ENCODE measurements at places on chromosomes 2 and 18.

DNA sequence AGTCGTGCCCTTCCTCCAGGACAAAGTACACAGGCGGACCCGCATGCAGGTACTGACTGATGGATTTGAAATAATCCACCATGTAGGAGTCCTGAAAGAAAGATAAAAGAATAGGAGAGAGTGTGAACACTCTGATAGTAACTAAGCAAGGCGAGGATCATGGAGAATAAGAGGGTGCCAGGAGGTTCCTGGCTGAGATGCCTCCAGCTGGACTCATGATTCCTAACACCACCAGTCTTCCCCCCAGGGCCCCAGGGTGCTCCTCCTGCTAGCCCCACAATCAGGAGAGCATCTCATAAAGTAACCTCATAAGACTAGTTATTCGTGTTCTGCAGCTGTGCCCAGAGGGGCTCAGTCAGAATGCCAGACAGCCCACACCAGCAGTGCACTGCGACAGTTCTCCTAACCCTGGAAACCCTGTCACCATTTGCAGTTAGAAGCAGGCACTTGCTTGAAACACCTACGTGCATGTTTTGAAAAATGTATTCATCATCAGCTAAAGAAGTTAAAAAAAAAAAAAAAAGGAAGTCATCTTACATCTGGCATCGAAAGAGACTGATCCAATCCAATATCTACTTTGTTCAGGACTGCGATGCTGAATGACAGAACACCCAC lies 36.7 kb downstream of the RMC1 start:
- no peak for DNase-seq

GRCh38 chr18:11868230-11868629 lies 17.0 kb downstream of the CHMP1B start:
- DNase-seq: peak; percentile 81

- DNase-seq: peak; percentile 69
Measured at GRCh38 chr18:9914584-9915290, 921 bp downstream of the VAPA start.

- no peak for DNase-seq
Measured at GRCh38 chr18:48800876-48801727, 149.7 kb downstream of the SMAD7 start.

- no peak for DNase-seq
Measured at GRCh38 chr2:111918383-111918806, 20.0 kb downstream of the MERTK start.

GRCh38 chr2:159712929-159713420 lies 669 bp downstream of the MARCHF7 start:
- DNase-seq: peak; percentile 61

DNA sequence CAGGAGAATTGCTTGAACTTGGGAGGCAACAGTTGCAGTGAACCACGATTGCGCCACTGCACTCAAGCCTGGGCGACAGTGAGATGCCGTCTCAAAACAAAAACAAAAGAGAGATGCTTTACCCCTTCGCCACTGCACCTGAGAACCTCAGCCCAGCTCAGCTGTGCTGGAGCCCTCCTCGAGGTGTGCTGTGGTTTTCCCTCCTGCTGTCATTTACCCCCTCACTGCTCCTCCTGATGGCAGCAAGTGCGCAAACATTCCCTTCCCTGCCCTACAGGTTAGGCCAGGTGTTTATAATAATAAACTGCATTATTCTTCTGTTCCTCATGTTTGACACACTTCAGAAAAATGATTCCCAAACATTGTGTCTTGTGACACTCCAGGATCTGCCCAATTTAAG lies 8.4 kb downstream of the FBXO36 start:
- no peak for DNase-seq

- no peak for DNase-seq
Measured at GRCh38 chr2:84815146-84815545, 65.7 kb downstream of the TRABD2A start.

DNA sequence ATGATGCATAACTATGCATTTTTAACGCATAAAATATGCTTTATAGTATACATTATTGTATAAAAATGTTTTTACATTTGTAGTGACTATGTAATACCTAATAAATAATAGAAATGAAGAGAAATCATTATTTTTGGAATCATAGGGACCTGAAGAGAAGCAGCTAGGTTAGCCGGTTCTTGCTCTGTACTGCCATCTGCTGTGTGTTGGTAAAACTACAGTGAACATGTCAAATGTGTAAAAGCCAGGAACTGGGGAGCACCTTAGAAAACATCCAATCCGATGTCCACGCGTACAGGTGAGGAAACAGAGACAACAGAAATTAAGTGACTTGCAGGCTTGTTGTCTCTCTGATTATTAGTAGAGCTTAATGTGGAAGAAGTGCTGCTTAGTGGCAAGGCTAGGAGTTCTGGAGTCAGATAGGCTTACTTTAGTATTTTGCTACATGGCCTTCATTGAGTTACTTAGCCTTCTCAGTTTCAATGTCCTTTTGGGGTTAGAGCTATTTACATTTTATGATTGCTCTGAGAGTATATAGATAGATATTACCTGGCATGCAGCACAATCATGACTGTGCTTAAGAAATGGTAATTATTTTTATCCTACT lies 386.5 kb downstream of the DLGAP1 start:
- peak; percentile 67 for DNase-seq

DNA sequence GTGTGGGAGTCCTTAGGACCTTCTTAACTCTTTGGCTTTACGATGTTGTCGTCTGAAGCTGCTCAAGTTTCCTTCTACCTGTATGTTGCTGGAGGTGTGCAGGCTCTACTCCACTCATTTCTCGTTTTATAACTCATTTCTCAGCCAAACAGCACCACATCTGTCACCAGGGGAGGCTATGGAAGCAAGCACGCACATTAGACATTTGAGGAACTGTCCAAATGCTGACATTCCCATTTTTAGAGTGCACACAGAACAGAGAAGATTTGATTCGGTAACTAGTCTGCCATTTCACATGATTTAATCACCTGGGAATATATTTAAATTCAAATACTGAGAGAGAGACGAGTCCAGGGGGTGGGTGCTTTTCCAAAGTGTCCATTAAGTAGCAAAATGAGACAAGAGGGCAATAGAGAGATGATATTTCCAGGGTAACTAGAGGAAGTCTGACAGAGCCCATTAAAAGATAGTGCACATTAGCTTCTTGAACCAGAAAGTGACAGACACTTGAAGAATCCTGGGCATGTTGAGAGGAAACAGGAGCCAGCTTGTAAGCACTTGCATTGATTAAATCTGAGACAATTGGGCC lies 793.3 kb downstream of the TDRD15 start:
- no peak for DNase-seq

DNA sequence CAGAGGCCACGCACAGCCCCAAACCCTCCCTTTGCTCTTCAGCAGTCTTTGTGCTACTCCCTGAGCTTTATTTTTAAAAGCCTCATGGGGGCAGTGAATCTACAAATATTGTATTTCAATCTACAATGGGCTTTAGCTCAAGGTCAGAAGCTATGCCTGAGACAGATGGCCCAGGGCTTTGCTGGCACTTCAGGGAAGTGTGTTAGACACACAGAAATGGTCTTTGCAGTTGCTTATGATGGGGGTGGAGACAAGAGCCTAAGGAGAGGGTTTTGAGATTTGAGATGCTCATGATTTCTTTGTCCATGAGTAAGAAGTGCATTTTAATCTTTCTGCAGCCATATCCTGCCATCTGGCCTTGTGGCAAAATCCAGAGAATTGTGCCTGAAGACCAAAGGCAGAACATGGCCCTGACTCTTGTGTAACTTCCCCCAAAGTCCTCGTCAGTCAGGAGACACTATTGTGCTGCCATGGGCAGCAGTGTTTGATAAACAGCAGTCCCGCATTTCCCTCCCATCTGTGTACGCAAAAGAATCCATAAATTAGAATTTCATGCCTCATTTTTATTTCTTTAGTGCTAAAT lies 92.6 kb downstream of the VAPA start:
- DNase-seq: peak; percentile 30

- DNase-seq: no peak
Measured at GRCh38 chr2:79620679-79621078, 107.8 kb downstream of the CTNNA2 start.

DNA sequence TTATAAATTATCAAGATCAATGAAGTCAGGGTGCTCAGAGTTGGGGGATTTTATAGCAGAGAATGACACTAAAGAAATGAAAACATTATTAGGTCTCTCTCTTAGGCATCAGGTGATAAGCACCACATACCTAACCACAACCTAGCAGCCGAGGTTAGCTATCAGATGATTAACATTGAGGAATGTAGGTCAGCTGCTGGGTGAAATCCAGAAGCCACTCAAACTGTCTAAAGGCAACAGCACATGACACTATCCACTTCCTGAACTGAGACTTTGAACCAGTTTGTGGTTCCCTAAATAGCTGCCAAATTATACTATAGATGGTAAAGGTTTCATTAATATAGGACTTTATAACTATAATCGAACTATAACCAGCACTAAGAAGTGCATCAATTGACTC lies 4.7 kb downstream of the EPG5 start:
- DNase-seq: no peak

DNA sequence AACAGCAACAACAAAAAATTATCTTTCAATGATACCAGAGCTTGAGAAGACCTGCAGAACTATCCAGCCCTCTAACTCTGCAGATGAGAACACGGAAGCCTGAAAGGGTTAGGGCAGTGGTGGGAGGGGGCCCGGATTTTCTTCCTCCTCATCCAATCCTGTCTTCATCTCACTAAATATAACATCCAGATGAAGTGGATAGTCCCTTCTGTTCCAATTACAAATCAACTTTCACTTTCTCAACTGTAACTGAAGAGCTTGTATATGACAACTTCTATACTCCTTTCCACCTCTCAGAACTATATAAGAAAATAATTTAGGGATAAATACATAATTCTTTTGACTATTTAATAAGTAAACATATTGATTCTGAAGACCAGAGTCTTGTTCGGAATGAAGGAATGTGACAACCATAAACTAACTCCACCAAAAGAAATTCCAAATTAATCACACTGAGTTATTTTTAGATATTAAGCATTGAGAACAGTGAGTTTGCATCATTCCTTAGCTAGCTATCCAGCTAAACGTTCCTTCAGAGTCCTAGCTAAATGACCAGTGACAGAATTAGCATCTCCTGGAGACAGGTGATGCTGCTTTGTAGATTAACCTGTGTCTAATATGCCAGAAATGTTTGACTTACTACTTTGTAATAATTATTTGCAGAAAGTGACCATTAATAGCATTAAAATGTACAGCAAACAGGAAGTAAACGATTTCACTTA lies 32.7 kb downstream of the SFT2D3 start:
- no peak for DNase-seq

DNA sequence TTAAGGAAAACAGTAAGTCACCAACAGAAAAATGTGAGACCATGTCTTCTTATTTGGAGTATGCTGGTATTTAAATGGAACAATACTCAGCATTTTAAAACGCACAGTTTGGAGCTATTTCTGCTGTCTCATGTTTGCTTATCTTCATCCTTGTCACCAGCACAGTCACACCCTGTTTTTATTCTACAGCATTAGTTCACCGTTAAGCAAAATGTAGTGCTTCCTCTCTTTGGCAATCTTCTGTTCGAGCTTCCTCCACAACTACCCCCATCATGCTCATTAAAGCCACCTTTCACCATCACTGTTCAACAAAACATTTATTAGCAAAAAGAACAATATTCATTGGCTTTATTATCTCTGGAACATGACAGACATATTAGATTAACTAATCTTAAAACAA lies 64.0 kb downstream of the SLC40A1 start:
- DNase-seq: no peak

GRCh38 chr2:130824492-130825061 lies 12.1 kb upstream of the ARHGEF4 start:
- DNase-seq: no peak

- DNase-seq: no peak
Measured at GRCh38 chr2:199966405-199966804, 11.0 kb downstream of the MAIP1 start.

DNA sequence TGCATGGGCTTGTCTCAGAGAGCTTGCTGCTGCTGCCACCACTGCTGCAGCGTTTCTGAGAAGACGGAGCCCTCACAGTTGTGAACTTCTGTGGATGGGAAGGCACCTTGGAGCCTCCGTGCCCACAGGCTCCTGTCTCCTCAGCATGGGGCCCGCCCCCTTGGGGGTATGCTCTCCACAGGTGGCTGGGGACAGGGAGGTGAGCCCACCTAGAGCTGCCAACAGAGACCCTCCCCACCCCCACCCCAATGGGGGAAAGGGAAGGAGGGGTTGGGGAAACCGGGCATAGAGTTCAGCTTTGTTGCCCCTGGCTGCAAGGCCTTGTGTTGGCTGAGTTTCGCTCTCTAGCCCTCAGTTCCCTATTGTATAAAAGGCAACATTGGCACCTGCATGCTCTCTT lies 76.1 kb downstream of the INPP4A start:
- DNase-seq: no peak

DNA sequence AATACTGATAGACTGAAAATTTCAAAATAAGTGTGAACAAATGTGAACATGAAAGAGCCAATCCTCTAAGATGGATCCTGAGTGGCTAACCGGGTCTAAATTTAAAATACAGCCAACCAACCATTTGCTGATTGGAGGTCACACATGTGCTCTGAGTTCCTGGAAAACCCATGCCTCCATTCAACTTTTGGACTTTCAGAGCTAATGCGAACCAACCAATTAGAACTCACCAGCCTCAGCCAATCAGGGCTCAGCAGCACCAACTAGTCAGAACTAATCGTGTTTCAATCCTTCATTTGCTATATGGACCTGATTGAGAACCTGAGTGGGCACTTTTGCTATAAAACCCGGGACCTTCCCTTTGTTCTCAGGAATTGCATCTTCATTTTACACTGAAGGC lies 111.5 kb downstream of the MEP1B start:
- no peak for DNase-seq

DNA sequence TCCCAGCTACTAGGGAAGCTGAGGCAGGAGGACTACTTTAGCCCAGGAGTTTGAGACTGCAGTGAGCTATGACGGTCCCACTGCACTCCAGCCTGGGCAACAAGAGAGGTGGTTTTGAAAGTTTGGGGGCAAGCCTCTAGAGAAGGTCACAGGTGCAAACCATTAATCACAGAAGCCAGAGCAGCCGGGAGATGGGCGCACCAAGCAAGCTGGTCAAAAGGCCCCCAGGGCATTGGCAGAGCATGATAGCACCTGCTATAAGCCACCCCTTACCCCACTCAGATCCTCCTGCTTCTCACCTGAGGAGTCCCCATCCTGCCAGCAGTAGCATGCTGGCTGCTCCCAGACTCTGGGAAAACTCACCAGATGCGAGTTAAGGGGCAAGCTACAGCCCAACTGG lies 116.1 kb upstream of the RAB12 start:
- no peak for DNase-seq

GRCh38 chr18:50356036-50356945 lies 18.6 kb upstream of the SKA1 start:
- peak; percentile 64 for DNase-seq

- DNase-seq: no peak
Measured at GRCh38 chr18:61741881-61742454, 150.8 kb downstream of the RNF152 start.

DNA sequence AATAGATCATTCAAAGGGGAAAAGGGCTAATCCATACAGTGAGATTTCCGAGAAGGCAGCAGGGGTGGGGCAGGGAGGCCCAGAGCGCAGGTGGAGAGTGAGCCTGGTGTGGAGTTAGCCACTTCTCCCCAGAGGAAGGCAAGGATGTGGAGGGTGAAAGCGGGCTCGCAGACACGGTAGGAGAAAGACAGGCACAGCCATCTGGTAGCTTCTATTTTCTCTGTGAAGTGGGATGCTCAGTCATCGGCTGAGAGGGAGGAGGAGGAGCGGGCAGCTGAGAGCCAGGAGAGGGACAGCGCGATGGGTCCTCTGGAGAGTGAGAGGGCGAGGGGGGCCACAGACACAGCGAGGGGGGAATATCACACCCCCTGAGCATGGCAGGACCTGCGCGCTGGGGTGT lies 153.3 kb upstream of the NDUFV2 start:
- DNase-seq: no peak

All from OCI-LY7 (cell line).